Stimulated activated CD4-positive, alpha-beta T cell treated with anti-CD3 and anti-CD28 coated beads, Interleukin-1b, Interleukin-23, amount 100 ng/mL, for 24 hours (primary cell): ENCODE measurements at places on chromosomes 4 and X.

- no peak for DNase-seq
Observed at GRCh38 chrX:18861511-18861910, 122.4 kb downstream of the PHKA2 start.

DNA sequence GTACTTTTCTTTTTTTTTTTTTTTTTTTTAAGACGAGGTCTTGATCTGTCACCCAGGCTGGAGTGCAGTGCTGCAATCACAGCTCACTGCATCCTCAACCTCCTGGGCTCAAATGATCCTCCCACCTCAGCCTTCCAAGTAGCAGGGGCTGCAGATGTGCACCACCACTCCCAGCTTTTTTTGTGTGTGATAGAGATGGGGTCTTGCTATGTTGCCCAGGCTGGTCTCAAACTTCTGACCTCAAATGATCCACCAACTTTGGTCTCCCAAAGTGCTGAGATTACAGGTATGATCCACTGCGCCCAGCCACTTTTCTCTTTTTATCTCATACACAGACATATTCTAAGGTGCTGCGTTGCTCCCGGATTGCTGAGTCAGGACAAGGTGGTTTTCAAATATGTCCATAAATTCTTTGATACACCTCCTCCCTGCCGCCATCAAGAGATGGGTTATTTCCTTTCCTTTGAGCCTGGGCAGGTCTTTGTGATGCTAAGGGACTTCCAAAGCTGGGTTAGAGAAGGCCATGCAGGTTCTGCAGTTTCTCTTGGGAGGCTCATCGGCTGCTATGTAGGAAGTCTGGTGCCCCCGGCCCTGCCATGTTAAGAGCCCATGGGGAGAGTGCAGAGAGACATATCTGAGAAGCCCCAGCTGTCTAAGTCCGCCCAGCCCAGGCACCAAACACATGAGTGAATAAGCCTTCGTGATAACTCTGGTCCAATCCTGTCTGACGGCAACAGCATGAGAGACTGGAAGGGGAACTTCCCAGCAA, 8.4 kb upstream of the PLA2G12A start:
- DNase-seq, result no peak

DNA sequence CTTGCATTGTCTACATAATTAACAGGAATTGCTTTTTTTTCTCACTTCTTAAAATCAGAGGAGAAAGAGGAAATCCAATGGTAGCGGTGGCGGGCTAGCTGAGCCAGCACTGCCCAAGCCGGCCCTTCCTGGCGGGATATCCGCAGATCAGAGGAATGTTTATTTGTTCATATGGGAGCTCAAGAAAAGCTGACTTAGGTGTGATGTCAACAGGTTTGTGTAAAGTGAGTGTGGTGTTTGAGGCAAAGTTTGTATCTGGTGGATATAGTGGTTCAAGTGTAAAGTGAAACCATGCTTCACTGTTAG, 466 bp upstream of the SLC39A8 start:
- DNase-seq, result no peak

GRCh38 chr4:1022739-1023066, 11.3 kb downstream of the FGFRL1 start:
- DNase-seq, result no peak

DNA sequence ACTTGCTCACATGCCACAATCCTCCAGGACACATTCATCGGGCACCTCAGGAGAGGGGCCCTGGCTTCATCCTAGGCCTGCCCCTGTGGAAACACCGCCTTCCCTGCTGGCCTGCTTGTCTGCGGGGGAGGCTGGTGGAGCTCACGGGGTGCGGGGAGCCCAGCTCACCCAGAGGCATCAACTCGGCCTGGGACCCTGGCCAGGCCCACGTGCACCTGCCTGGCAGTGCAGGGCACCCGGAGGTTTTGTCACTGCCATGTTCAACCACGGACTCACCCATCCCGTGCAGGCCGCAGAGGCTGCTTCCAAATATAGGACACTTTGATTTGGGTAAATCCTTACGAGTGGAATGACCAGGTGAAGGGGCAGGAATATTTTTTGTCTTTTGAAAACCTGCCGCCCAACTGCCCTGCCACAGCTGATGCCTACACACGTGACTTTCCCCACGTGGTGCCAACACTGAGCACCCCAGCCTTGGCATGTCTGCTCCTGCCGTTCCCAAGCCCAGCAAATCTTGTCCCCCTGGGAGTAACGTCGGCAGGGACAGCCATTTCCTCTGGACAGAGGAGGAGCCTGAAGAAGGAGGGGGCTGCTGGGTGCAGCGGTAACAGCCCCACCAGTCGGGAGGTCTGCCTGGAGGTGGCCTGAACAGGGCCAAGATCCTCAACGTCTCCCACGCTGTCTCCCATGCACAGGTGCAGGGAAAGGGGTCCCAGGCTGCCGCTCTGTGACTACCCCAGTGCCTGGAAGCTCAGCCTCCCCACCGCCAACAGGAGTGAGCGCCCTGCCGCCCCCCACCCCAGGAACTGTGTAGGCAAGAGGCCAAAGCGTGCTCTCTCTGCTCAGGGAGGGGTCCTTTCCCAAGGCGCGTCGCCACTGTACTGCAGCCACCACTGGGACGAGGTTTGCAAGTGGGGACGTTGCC, 8.5 kb downstream of the MXD4 start:
- DNase-seq, result no peak

GRCh38 chr4:75908555-75908954, 6.3 kb upstream of the PPEF2 start:
- DNase-seq, result no peak

DNA sequence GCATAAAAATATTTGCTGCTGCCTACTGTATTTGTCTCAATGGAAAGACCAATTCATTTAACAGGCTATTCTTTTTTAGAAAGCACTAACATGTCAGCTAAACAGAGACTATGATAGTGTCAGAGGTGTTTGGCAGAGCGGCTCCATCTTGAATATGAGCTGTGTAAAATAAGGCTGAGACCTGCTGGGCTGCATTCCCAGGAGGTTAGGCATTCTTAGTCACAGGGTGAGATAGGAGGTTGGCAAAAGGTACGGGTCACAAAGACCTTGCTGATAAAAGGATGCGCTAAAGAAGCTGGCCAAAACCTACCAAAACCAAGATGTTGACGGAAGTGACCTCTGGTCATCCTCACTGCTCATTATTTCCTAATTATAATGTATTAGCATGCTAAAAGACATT, 41.8 kb downstream of the NPY5R start:
- no peak for DNase-seq

DNA sequence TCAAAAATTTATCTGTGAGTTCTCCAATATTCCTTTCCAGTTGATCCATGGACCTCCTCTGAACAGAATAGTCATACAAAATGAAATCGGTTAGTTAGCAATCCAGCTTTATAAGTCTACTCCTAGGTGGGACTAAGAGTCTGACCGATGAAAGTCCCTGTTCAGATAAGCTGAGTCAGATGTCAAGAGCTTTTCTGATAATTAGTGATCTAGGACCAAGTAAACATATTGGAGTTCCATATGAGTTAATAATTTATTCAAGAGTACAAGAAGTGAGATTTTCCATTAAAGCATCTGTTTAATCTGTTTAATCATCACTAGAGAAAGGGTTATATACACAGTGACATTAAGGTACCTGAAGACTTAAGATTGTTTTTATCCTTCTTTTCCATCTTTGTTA, 74.7 kb downstream of the UGT8 start:
- no peak for DNase-seq
